ENCODE measurements at places on chromosomes 1 and 21.
A peak's percentile ranks its signal among the peaks of the same experiment; 100 is the strongest.

DNA sequence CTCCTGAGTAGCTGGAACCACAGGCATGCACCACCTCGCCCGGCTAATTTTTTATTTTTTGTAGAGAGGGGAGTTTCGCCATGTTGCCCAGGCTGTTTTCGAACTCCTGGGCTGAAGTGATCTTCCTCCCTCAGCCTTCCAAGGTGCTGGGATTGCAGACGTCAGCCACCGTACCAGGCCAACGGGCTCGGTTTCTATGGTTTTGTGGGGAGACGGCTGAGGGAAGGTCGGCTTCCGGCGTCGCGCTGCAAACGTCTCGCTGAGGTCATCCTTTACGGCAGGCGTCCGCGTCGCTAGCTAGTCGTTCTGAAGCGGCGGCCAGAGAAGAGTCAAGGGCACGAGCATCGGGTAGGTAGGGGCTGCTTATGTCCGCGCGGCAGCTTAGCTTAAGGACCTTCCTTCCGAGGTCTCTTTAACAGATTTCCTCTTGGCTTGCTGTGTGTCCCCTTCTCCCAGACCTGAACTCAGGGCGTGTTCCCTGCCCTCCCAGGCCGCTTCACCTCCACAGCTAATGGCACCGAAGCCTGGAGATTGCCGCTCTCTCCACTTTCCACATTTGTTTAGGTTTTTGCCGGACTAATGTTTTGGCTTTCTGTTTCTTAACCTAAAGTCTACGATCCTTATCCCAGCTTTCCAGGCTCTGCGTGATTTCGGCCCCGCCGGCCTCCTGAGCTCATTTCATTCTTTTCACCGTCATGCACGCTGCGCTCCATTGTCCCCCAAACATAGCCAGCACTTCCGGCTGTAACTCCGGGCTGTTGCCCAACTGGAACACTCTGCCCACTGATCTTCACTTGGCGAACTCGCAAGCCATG, at the start of gene NDUFS5:
Gene NDUFS5 (plus strand): TSS at position 300 of the 815 bp plus-strand sequence. CDS start 2,375 bp downstream, outside the sequence.
- peak within 1 kb of the TSS; percentile 99 for H3K27ac ChIP-seq
- peak; percentile 79 for DNase-seq
- H3K36me3 ChIP-seq, result peaks cover 11% of the 10 kb centered on the region
- no peaks in the 10 kb centered on the region for H3K27me3 ChIP-seq
- peaks cover 9% of the 10 kb centered on the region for H3K4me1 ChIP-seq
- H3K4me3 ChIP-seq, result peak within 1 kb of the TSS; percentile 92

- DNase-seq, result no peak
- H3K27me3 ChIP-seq, result no peaks in the 10 kb centered on the region
- H3K4me1 ChIP-seq, result no peaks in the 10 kb centered on the region
- no peak overlapping the region for H3K27ac ChIP-seq
- H3K36me3 ChIP-seq, result no peaks in the 10 kb centered on the region
- no peak overlapping the region for H3K4me3 ChIP-seq
These were observed 364.0 kb downstream of the OLFM3 start for GRCh38 chr1:101632548-101633272.

DNA sequence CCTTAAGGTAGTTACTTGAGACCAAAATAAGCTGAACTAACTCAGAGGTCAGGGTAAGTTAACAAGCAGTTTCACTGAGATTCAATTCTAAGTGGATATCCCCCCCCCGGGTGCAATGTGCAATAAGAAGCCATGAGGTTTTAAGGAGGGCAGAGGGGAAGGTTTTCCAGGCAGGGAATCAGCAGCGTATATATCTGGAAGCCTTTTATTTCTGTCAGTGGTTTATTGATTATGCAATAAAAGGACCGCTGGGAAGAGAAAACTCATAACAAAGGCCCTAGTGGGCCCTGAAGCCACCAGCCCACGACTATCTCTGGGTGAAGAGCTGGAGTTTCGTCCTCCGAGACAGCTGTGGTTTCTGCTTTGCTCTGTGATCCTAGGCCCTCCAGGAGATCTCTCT, 53.1 kb upstream of the CTPS1 start:
- no peak overlapping the region for H3K27ac ChIP-seq
- no peaks in the 10 kb centered on the region for H3K27me3 ChIP-seq
- H3K4me3 ChIP-seq, result no peak overlapping the region

GRCh38 chr1:77673716-77674355, 8.6 kb downstream of the ZZZ3 start:
- peak overlapping the region; percentile 61 for H3K27ac ChIP-seq
- no peaks in the 10 kb centered on the region for H3K36me3 ChIP-seq
- H3K4me3 ChIP-seq, result no peak overlapping the region
- peaks cover 32% of the 10 kb centered on the region for H3K4me1 ChIP-seq
- no peak for DNase-seq
- H3K27me3 ChIP-seq, result no peaks in the 10 kb centered on the region

GRCh38 chr1:78095593-78095992, 49.8 kb downstream of the GIPC2 start:
- no peaks in the 10 kb centered on the region for H3K4me1 ChIP-seq
- DNase-seq, result no peak
- no peaks in the 10 kb centered on the region for H3K27me3 ChIP-seq

DNA sequence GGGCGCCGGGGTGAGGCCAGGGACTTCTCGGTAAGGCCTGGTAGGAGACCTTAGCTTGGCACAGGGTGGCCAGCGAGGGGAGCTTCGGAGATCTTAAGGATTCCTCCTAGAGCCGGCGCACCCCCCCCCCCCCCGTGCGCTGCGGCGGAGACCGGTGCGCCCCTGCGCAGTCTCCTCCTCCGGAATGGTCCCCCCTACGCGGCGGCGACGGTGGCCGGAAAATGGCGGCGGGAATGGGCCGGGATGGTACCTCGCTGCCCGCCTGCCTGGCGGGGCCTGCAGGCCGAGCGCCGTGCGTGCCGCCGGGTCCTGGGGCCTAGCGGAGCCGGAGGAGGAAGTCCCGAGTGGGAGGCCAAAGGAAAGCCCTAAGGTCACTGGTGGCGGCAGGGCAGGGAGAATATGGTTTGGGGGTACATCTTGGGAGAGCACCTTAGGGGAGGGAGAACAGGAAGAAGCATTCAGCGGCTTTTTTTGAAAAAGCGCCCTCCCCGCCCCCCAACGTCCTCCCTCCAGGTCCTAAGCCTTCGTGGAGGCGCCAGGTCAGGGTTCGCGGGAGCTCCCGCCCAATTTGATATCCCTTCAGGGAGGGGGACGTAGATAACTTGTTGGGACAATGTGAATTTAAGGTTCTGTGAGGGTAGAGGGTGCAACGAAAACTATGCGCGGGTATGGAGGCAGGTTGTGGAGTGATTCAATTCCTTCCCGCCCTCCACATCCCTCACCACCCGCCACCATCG, 429 bp downstream of the SRRM1 start:
- peak overlapping the region; percentile 96 for H3K4me3 ChIP-seq
- no peaks in the 10 kb centered on the region for H3K27me3 ChIP-seq
- peaks cover 29% of the 10 kb centered on the region for H3K4me1 ChIP-seq
- DNase-seq, result no peak

Data from mesothelial cell of epicardium (in vitro differentiated cells).